Forelimb muscle (tissue), 1 donor: ENCODE measurements at places on chromosomes 4 and X. TPM values are rescaled to one million over a fixed set of nuclear protein-coding genes. Genes with fewer than 3 reads are reported as not detected.

DNA sequence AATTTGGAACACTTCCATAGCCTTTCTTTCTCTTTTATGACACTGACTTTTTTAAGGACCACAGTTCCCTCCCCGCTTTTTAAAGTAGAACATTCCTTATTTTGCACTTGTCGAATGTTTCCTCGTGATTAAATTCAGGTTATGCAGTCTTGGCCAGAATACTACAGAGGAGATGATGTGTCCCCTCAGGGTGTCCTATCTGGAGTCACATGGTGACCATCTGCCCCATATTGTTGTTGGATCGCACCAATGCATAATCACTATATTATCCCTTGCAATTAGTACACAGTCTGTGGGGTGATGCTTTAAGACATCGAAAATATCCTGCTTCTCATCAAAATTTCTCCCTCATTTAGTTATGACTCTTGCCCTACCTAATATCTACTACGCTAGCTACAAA is 27.4 kb downstream of the WDFY3 start:
- no peak for DNase-seq

FAM9A gene
- polyA plus RNA-seq: not detected

- DNase-seq: no peak
Measured at GRCh38 chr4:140099983-140100382, 54.0 kb downstream of the MAML3 start.

DNA sequence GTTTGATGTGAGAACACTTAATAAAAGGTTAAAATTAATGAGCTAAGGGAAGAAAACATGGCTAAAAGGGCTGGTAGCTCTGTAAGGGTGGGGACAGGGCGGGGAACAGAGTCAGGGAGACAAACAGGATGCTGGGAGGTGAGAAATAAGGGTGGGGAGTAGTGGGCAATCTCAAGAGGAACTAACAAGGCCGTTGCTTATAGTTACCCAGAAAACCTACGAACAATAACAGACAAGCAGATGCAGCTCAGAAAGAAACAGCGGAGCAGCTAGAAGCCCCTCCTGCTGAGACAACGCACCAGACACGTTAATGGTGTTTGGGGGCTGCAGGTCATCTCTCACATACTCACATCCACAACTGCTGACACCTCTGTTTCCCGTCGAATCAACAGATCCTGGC is 9.7 kb upstream of the KLF3 start:
- DNase-seq: no peak

CXorf65 gene
- polyA plus RNA-seq: 0.54 TPM

GRCh38 chr4:159600061-159600460 is 497.2 kb downstream of the RAPGEF2 start:
- DNase-seq: no peak

- no peak for DNase-seq
Measured at GRCh38 chr4:99816545-99817308, at the start of gene DAPP1. DAPP1 (plus strand) TSS chr4:99816827; CDS start chr4:99816914, 87 bp downstream.

DNA sequence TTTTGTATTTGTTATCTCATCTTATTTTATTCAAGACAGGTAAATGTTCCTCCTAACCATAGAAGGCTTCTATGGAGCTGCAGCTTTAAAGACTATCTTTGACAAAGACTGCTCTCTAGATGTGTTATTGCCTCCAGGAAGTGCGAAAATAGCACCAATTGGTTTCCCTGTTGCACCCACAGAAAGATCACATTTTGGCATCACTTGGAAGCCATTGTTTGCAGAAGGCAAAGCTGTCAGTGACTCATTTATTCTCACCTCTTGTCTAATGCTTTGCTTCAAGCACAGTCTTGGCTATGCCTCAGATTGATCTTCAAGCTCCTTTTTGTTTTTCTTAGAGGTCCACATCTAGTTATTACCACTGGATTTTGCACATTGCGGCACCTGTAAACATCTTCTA is 150.3 kb downstream of the PCDH7 start:
- DNase-seq: no peak

ADGRL3 gene
- polyA plus RNA-seq: 19.5 TPM

DNA sequence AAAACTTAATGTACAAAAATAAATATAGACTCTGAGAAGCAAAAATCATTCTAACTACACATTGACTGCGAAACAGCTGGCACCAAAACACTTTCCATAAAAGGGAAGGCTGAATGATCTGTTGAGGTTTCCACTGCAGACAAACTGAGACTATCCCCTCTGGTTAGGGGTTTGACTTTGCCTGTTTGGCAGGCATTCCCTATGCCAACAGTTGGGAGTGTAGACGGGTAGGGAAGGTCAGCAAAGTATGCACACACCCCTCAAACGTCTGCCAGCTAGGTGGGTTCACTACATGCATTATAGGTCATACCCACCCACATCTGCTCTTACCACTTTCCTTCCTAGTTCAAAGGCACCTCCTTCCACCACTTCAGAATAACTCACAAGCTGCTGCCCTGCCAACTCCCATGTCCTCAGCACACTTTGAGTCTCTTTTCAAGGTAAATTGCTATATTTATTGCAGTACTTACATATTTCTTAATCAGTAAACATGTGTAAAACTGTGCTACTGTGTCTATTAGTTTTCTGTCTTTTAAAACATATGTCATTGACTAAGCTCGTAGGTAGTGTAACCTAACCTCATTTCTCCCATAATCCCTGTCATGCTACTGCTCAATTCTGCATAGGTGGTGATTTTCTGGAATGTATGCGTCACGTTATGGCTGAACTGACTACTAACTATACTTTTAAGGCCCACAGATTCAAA is 12.4 kb downstream of the CTSO start:
- DNase-seq: no peak

DNA sequence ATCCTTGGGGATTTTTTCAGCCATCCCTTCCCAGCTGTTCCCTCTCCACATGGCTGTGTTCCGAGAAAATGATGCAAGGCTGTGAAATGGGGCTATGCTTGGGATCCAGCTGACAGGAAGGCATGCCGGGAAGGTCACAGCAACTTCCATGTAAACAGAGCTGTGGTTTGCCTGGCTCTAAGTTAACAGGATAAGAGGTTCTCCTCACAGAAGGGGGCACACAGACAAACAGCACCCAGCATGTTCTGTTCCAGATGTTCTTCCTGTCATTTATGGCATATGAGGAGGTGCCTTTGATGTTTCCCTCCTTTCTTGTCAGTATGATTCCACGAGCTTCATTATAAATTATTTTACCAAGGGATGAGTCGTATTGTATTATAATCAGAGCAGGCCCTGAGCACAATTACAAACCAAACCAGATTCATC is 220.7 kb downstream of the ANTXR2 start:
- DNase-seq: no peak

DNA sequence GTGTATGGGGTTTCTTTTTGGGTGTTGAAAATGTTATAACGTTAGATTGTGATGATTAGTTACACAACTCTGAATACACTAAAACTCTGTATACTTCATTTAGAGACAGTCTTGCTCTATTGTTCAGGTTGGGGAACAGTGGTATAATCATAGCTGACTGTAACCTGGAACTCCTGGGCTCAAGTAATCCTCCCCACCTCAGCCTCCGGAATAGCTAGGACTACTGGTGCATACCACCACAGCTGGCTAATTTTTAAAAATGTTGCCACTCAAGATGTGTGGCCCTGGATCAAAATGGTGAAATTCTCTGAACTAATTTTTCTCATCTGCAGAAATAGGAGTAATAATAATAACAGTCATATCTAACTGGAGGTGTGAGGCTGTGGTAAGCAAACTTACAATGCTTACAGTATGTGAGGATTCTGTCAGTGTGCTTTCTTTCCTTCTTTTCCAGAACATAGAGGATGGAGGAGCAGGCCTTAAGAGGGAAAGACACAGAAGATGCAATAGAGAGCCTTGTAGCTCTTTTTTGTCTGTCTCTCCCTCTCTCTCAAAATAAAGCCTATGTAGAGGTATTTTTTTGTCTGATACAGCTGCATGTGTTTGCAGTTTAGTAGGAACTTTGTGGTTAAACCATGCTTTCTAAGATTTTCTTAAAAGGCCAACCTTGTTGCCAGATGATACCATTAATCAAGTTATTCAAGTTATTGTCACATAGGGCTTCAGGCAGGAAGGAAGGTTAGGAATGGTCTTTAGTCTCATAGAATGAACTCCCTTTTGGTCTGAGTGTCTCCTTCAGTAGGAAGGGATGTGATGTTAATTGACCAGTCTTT is 7.5 kb downstream of the ADD1 start:
- no peak for DNase-seq

GRCh38 chrX:149493567-149494562 is 11.2 kb downstream of the IDS start:
- DNase-seq: no peak

DNA sequence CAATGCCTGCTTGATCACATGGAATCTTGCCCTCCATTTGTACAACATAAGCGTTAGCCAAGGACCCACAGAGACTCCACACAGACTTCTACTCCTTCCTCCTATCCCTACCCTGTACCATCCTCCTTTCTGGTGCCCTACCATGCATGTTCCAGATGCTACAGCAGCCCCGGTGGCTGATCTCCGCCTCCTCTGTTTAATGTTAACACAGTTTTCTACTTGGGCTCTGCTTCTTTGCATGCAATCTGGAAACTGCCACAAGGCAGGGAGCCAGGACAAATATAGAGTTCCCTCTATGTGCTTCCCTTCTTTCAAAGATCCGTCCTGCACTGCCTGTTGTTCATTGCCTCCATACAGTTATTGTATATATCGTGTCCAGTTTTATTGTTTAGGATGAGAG is 368.6 kb upstream of the TENM3 start:
- no peak for DNase-seq

EIF2S3 gene
- 142 TPM for polyA plus RNA-seq

DNA sequence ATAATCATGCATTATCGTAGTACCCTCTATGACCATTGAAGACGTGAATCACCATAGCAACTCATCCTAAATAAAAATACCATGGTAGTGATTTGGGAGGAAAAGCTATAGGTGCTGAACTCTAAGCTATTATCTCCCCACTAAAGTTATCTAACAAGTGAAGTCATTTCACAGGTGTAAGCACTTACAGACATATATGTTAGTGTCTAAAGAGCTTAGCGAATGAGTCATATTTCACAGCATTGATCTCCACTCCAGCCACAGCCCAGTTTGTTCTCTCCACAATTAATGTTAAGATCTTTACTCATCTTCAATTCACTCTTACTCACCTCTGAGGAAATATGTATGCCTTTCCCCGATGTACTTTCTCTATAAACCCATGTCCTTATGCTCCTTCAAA is 57.0 kb downstream of the DCAF8L1 start:
- DNase-seq: no peak

DNA sequence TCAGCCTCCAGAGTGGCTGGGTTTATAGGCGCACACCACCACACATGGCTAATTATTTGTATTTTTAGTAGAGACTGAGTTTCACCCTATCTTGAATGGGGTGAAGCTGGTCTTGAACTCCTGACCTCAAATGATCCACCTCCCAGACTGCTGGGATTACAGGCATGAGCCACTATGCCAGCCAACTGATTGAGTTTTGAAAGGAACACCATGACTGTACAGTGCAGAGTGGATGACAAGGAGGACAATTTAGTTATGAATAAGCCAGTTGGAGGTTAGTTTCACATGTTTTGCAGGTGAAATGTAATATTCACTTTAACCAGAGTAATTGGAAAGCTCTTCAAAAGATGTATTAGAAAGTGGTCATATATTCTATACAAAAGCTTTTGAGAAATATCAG is 60.8 kb downstream of the PCDH18 start:
- no peak for DNase-seq

HCCS gene
- 27.5 TPM for polyA plus RNA-seq

GRCh38 chr4:26687728-26688127 is 103.8 kb downstream of the TBC1D19 start:
- DNase-seq: no peak

GYPA gene
- 3.9 TPM for polyA plus RNA-seq

DNA sequence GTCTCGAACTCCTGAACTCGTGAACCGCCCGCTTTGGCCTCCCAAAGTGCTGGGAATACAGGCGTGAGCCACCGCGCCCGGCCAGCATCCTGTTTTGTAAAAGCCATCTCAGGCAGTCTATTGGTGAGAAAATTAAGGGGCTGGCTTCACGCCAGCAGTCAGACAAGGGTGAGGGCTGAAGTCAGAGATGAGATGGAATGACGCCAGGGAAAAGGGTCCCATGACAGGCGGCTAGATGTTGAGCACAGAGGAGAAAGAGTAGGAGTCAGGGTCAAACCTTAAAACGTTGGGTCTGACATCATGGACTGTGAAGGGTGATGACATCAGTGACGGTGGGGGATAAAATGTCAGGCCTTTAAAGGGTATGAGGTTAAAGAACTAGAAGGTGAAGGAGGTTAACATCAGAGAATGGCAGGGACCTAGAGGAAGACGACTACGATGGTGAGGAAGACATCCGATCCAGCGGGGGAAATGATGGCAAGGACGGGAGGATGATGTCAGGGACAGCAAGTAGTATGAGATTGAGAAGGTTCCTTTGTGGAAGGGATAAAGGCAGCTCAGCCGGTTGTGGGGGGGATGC is 504 bp upstream of the RBM3 start:
- peak; percentile 17 for DNase-seq

GRCh38 chrX:120305531-120306141 is 5.6 kb downstream of the TMEM255A start:
- no peak for DNase-seq

POU4F2 gene
- not detected for polyA plus RNA-seq

DNA sequence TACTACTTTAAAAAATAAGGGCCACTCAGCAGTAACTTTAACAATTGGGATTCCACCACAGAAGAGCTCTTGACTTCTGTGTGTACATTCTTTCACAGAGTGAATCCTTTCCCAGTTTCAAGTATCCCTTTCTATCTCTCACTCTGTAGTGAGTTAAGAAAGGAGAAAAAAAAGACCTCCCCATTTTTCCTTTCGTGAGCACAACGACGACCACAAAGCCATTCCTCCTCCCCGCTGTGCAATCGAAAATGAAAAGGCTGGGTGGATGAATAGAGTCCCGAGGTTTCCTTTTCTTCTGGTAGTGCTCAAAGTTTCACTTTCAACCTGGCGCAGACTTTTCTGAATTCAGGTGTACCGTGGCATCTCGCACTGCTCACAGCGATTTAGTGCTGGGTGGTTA is 58.0 kb downstream of the TAB3 start:
- no peak for DNase-seq

UNC5C gene
- polyA plus RNA-seq: 0.46 TPM

- DNase-seq: no peak
Measured at GRCh38 chr4:177321647-177322046, 12.0 kb downstream of the NEIL3 start.

- DNase-seq: no peak
Measured at GRCh38 chr4:87911252-87911774, 64.2 kb upstream of the SPP1 start.

DNA sequence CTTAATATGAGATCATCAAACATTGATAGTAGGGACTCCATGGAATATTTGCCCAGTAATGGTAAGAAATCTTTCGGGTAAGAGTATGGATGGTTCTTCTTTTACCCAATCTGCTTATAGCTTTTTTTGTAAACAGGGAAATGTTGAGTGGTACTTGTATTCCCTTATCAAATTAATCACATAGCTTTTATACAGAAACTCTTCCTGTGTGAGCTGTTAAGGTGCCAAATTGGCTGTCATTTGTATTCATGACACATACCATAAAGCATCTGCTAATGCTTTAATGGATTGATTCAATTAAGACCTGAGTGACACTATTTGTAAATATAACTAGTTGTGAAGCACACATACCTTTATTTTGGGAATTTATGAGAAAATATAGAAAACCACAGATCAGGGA is 34.2 kb downstream of the KLF3 start:
- DNase-seq: no peak
